ENCODE measurements at places on chromosomes 12 and 14.

- DNase-seq = peak; percentile 8
These were observed 111.7 kb upstream of the MIS18BP1 start for GRCh38 chr14:45364565-45365156.

GRCh38 chr12:69385038-69385437, 25.5 kb downstream of the YEATS4 start:
- DNase-seq = no peak

DNA sequence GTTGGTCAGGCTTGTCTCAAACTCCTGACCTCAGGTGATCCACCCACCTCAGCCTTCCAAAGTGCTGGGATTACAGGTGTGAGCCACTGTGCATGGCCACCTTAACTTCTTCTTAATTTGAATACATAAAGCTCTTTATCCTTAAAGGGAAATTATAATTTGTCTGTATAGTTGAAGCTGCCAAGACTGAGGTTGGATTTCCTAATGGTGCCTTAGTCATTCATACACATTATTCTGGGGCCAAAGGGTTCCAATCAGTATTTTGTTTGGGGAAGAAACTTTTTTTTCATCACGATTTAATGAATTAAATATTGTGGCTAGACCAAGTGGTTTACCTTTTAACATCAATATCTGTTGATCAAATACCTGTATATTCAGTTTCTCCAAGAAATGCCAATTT, 135.9 kb downstream of the SYT1 start:
- DNase-seq = no peak

DNA sequence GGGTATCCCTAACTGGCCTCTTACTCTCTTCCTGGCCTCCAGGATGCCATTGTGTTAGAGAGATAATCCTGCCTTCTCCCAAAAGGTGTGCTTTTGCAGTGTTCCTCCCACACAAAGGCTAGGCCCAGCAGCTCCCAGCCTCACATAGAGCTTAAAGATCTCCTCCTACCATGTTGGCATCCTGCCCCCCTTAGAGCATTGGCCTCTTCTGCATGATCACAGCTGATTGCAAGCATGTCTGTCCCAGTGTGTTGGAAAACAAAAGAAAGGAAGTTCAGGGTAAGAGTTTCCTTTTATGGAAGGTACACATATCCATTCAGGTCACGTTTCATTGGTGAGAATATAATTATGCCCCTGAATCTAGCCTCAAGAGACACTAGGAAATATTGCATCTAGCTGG, 405.4 kb downstream of the TMTC2 start:
- peak; percentile 94 for DNase-seq

- DNase-seq = no peak
These were observed 81.5 kb downstream of the PLXNC1 start for GRCh38 chr12:94229902-94230301.

DNA sequence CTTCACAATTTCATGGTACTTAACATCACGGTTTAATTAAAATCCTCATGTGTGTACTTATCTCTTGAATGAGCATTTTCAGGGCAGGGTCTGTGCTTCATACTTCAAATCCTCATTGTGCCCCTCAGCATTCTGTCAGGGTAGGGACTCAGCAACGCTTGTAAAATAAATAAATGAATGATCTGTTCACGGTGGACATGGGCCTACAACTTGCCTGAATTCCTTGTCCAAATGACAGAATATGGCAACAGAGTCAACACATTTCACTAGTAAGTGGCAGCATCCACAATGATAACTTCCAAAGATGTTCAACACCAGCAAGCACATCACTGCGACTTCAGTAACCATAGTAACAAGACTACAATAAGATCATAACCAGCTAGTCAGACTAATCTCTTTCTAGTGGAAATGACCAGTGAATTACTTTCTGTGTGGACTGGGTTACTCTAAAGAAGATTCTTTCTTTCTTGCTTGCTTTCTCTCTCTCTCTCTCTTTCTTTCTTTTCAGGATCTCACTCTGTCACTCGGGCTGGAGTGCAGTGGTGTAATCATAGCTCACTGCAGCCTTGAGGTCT, 14.5 kb upstream of the GNPTAB start:
- no peak for DNase-seq

DNA sequence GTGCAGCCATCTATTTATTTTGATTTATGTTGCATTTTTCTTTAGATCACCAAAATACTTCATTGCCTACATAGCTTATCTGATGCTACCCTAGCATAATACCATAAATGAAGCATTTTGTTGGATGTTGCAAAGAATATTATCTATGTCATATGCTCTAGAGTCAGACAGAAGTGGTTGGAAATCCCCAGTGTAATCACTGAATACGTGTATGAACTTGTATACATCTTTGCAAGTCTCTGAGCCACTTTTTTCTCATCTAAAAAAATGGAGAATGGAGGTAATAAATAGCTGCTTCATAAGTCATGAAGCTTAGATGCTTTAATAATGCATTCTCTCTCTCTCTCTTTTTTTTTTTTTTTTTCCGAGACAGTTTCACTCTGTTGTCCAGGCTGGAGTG, 18.5 kb downstream of the EVL start:
- DNase-seq = no peak

DNA sequence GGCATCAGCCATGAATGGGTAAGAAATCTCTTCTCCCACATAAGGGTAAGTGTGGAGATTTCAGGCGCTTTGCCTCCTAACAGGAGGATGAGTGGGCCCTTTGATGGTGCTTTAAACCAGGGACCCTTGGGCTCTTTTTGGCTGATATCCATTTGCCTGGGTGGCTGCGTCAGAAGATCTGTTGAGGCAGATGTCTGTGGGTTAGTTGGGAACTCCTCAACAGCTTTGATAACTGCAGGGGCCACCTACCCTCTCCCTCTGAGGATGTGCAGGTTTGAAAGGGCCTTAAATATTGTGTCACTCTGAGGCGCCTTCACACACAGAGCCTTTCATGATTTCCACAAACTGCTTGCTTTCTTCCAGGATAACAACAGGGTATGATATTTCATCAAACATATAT, 210.7 kb downstream of the PPM1H start:
- peak; percentile 25 for DNase-seq

DNA sequence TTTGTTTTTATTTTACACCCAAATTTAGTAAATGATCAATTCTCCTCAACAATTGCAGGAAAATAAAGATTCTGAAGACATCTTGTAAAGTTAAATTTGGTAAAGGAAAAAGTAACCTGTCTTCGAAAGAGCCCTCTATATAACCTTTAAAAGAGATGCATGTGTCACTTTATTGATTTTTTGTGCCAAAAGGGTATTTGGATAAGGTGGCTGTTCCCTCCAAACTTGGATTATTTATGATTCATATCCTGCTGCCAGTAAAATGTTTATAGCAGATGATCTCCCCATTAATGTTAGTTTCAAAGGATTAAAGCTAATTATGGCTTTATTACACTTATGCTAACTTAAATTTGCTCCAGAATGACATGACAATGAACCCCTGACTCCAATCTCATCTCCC, 98.8 kb downstream of the DUSP6 start:
- peak; percentile 22 for DNase-seq

GRCh38 chr12:111222027-111222414, 146.9 kb downstream of the PHETA1 start:
- DNase-seq = no peak

DNA sequence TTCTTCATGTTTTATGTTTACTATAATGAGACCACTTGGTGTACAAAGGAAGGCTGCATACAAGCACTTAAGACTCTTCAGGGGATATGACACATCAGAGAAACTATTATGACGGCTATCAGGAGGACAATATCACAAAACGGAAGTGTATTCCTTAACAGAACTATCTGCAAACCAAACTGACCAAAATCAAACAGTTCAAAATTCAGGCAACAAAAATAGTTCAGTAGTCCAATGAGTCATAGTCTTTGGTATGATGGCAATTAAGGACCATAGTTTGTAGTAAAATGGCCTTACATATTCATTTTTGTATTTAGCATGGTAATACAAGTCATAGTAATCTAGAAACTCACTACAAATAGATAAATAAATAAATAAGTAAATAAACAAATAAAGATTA, 1638.7 kb upstream of the SEL1L start:
- DNase-seq = no peak

- no peak for DNase-seq
These were observed 139.8 kb upstream of the PWP1 start for GRCh38 chr12:107545737-107546353.

- no peak for DNase-seq
These were observed 592.9 kb downstream of the FSCB start for GRCh38 chr14:43914041-43914693.

DNA sequence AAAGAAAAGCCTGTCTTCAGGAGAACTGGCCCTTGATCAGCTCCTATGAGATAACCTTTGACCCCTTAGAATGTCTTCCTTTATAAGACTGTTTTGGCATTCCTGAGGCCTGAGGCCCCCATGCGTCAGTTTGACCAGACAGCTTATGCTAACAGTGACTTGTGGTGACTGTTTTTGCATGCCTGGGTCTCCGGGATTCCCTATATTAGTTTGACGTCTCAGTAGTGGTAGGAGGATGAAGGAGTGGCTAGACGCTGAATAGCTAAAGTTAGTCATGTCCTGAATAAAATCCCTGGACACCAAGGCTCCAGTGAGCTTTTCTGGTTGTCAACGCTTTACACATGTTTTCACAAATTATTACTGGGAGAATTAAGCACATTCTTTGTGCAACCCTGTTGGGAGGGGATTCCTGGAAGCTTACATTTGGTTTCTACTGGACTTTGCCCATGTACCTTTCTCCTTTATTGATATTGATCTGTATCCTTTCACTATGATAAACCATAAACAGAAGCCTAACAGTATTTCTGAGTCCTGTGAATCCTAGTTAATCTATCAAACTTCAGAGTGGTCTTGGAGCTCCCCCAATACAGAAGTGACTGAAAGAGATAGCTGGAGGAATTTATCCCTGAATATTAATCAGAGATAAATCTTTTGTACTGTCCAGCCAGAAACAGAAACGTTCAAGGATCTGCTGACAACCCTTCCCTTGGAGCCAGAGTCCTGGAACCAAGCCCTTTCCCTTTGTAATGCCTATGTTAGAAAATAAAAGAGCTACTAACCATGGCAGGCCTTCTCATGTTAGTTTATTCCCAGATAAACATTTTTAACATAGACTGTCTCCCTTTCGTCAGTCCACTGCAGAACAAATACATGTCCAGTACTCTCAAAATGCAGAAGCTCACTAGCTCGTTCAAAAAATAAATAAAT, 479.2 kb downstream of the RPS29 start:
- DNase-seq = no peak

DNA sequence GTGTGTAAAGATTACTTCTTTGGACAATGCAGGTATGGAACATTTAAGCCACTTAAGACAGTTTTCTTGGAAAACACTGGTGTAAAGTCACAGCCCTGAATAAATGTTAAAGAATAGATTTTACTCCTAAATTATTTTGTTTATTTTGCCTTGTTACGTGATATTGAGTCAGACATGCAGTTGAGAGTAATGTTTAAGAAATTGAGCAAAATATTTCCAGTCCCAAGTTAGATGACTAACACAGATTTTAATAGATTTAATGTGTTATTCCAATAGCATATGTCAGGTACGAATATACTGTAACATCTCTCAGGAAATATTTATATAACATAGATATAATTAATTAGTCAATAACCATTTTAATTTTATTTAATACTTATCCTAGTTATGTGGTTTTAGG, 1361.7 kb downstream of the FSCB start:
- DNase-seq = no peak

- peak; percentile 83 for DNase-seq
These were observed 65.9 kb downstream of the FGD6 start for GRCh38 chr12:95151406-95151805.

DNA sequence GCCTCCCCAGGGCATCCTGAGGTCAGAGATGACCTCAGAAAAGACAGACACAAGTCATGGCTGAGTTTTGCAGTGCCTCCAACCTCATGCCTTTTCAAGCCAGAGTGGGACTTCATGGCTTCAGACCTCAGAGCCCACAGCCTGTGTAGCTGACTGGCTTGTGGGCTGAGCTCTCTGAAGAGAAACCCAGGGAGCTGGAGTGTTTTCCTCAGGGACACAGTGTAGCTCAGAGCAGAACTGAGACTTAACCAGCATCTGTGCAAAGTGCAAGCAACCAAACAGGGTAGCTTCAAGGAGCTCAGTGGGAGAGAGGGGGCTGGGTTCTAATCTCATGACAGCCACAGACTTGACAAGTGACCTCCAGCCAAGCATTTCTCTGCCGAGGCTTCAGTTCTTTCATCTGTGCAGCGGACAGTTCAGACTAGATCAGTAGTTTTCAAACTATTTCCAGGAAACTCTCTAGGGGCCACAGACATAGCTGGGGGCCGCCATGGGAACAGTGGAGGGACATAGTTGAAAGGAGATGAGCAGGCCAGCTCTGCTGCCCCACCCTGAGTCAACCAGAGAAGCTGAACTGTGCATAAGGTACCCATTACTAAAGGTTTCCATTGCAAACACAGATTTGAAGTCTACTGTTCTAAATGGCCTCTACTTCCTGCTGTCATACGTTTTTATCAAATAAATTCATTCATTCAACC, 80.0 kb downstream of the LGMN start:
- no peak for DNase-seq

- DNase-seq = peak; percentile 44
These were observed 936.0 kb downstream of the DIO2 start for GRCh38 chr14:79275292-79275655.

GRCh38 chr12:46354111-46354801, 18.3 kb downstream of the SLC38A2 start:
- peak; percentile 20 for DNase-seq

DNA sequence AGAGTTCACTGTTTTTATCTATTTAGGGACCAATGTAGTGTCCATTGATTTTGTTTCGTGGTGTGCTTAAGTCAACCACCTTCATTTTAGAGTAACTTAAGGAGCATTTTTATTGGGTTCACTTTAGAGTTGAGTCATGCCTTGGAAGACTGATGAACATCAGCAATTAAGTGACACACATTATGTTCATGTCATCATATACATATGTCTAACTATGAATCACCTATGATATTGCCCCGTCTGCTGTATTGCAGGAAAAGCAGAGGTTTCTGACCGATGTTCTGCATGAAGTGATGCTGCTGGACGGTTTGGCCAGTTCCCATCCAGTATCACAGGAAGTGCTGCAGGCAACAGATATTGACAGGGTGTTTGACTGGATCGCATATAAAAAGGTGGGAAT, 227.1 kb downstream of the TRHDE start:
- DNase-seq = no peak

DNA sequence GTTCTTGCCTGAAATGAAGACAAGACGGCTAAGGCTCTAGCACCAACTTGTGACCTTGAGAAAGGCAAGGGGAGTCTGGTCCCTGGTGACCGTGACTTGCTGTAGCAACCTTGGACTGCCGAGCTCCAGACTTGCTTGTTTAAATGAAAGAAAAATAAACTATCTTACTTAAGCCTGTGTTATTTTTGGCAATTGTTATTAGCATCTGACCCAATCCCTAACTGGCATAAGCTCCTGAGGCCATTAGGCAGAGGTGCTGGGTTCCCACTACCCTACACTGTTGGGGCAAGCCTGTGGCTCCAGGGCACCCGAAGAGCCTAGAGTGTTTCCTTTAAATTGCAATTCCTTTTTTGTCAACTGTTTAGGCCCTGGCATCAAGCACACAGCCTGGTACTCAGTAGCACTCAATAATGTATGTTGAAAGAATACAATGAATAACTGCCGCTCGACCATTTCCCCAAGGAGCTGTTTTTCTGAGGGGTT, 106.9 kb upstream of the HIF1A start:
- DNase-seq = no peak
